ENCODE measurements at places on chromosomes 2 and 18.

- DNase-seq: no peak
Measured at GRCh38 chr2:167592441-167592840, 655.0 kb downstream of the STK39 start.

- DNase-seq: peak; percentile 92
Measured at GRCh38 chr2:221573430-221574230, 1.5 kb upstream of the EPHA4 start.

DNA sequence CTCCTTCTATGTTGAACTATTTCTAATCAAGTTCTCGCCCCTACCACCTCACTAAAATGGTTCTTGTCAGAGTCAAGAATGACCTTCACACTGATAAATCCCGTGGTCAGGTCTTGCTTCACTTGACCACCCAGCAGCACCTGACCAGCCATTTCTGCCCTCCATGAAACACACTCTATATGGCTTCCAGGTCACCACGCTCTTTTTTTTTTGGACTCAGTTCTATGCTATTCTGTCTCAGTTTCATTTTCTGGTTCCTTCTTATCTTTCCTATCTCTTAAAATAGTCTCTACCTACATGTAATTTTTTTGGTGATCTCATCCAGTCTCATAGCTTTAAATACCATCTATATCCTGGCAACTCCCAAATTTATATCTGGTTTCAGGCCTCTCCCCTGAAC lies 11.4 kb downstream of the EIF2AK3 start:
- DNase-seq: no peak

GRCh38 chr2:10170256-10170655 lies 47.7 kb downstream of the RRM2 start:
- no peak for DNase-seq

GRCh38 chr18:55990186-55990585 lies 402.2 kb upstream of the TCF4 start:
- DNase-seq: no peak

DNA sequence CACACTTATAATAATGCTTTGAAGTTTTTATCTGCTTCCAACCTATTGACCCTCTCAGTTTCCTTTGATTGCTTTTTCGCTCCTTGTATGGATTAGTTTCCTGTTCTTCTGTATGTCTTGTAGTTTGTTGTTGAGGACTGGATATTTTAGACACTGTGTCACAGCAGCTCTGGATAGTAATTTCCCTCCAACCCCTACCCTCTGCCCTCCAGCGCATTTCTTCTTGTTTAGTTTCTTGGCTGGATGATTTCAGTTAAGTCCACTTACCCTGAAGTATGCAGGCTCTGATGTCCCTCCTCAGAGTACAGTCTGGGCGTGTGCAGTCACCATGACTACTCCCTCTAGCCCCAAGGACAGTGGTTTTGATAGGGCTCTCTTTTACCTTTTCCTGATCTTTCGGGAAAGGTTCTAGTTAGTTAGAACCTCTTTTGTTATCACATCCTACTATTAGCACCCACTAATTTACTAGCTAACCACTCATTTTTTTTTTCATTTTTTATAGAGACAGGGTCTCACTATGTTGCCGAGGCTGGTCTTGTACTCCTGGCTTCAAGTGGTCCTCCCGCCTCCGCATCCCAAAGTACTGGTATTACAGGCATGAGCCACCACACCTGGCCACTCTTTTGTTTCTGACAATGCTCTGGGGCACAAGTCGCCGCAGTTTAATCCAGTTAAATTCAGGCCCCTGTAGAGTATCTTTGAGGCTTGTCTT lies 16.3 kb upstream of the LYG1 start:
- DNase-seq: no peak

DNA sequence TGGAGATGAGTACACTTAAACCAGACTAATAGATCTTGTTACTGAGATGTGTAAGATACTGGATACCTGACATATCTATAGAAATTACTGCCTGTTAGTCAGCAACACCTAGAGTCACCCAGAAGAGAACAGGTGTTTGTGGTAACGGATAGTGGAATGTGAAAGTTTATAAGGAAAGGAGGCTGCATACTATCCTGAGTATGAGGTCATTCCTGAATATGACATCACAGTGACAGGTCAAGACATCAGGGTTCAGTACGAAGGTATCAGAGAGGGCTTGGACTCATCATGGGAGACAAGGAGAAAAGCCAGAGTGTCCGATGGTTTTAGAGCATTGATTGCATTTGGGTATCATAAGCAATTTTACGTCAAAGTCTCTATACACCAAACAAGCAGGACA lies 55.3 kb downstream of the ABCA12 start:
- no peak for DNase-seq

- DNase-seq: no peak
Measured at GRCh38 chr2:236136538-236136937, 31.6 kb downstream of the GBX2 start.

GRCh38 chr2:3741396-3741795 lies 38.0 kb downstream of the DCDC2C start:
- no peak for DNase-seq

DNA sequence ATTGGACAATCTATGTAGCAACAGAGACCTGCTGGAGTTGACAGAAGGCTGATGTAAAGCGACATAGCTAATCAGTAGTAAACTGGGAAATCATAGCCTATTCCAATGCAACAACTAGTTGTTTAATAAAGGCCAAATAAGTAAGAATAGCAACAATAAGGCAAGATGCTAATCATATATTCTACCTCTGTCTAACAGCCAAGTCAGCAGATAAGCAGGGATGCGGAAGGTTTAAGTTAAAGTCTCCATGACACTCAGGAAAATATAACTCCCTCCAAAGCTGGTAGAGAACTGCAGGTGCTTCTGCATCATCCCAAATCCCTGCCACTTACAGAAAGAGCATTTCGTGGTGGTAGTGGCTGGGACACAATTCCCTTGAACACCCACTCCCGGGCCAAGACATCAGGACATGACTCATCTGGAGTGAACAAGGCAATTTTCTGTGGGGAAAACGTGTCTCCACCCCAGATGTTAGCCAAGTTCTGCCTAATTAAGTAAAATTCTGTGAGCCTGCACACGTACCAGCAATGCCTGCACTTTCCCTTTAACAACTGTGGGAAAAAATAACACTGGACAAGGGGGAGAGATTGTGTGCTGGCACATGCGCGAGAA lies 413.6 kb upstream of the ID2 start:
- DNase-seq: peak; percentile 22

DNA sequence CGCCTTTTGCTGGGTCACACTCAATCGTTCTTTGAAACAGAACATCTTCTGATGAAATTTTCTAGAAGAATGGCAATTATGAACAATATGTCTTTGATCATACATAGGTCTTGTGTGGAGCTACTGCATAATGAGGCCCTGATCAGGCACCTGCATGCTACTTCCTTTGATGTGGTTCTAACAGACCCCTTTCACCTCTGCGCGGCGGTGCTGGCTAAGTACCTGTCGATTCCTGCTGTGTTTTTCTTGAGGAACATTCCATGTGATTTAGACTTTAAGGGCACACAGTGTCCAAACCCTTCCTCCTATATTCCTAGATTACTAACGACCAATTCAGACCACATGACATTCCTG lies 532 bp downstream of the UGT1A5 start:
- no peak for DNase-seq
